ENCODE measurements at places on chromosomes 2 and 18. TPM values are rescaled to one million over a fixed set of nuclear protein-coding genes. Genes with fewer than 3 reads are reported as not detected.

The TEX44 gene
- total RNA-seq: not detected

The C1GALT1C1L gene
- 2.3 TPM for total RNA-seq

The SAG gene
- not detected for total RNA-seq

The FAM117B gene
- total RNA-seq: 1.7 TPM

The MYCN gene
- total RNA-seq: not detected

The PIK3C3 gene
- 22.3 TPM for total RNA-seq

The NR4A2 gene
- total RNA-seq: 1.7 TPM

The CRYBA2 gene
- not detected for total RNA-seq

The MC4R gene
- total RNA-seq: not detected

The ABCG5 gene
- not detected for total RNA-seq

The DOCK10 gene
- 37.1 TPM for total RNA-seq

The SLC9A2 gene
- total RNA-seq: 3.0 TPM

The CRIM1 gene
- 157 TPM for total RNA-seq

The KCNS3 gene
- 1.2 TPM for total RNA-seq

The HOXD8 gene
- 5.3 TPM for total RNA-seq

The CELF4 gene
- not detected for total RNA-seq

The CNTNAP5 gene
- total RNA-seq: not detected

The REG3G gene
- total RNA-seq: not detected

The REG3A gene
- total RNA-seq: not detected

The GPR35 gene
- total RNA-seq: 0.61 TPM

The ST8SIA5 gene
- total RNA-seq: 0.01 TPM

The ANKMY1 gene
- 8.1 TPM for total RNA-seq

The ABCB11 gene
- total RNA-seq: 0.02 TPM

The CCDC141 gene
- not detected for total RNA-seq

The YES1 gene
- 16.6 TPM for total RNA-seq

The TNP1 gene
- not detected for total RNA-seq

The OBSL1 gene
- total RNA-seq: 19.9 TPM

The MYOM1 gene
- total RNA-seq: 0.41 TPM

The COL3A1 gene
- total RNA-seq: 0.20 TPM

The KIF1A gene
- 1.4 TPM for total RNA-seq

The GRHL1 gene
- total RNA-seq: 0.84 TPM

The HJURP gene
- 59.1 TPM for total RNA-seq

The QPCT gene
- 21.3 TPM for total RNA-seq

The IL1R2 gene
- total RNA-seq: 1.5 TPM

The CLK1 gene
- total RNA-seq: 35.3 TPM

The AP1S3 gene
- 28.6 TPM for total RNA-seq

The SRD5A2 gene
- 0.06 TPM for total RNA-seq

The EPB41L3 gene
- total RNA-seq: 0.25 TPM

The MERTK gene
- total RNA-seq: 2.2 TPM

The ASPRV1 gene
- total RNA-seq: 0.25 TPM

The USP34 gene
- 67.1 TPM for total RNA-seq

The POTEI gene
- not detected for total RNA-seq
